ENCODE measurements at places on chromosomes 2 and 18.
A peak's percentile ranks its signal among the peaks of the same experiment; 100 is the strongest.

DNA sequence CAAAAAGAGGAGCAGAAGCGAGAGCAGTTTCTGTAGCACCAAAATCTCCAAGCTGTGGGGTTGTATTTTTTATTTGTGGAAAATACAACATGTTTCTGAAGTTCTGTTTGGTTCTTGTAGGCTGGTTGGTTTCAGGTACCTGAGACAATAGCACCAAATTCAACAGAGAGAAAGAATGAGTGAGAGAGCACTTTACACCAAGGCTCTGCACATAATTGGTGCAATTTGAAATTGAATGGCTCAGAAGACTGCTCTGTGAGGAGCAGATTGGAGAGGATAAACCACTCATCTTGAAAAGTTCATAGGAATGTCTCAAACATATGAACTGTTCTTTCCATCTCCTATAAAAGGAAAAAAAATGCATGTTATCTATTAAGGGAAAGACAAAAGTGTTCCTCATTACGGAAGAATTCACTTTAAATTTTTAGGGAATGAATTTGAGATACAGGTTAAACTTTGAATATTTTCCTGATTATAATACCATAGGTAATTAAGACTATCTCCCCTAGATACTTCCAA lies 175.1 kb downstream of the ATAD2B start:
- DNase-seq, result no peak

- no peak for DNase-seq
These were observed 47.1 kb downstream of the FOSL2 start for GRCh38 chr2:28439763-28440162.

- no peak for DNase-seq
These were observed 54.6 kb downstream of the RDH14 start for GRCh38 chr2:18505703-18506341.

DNA sequence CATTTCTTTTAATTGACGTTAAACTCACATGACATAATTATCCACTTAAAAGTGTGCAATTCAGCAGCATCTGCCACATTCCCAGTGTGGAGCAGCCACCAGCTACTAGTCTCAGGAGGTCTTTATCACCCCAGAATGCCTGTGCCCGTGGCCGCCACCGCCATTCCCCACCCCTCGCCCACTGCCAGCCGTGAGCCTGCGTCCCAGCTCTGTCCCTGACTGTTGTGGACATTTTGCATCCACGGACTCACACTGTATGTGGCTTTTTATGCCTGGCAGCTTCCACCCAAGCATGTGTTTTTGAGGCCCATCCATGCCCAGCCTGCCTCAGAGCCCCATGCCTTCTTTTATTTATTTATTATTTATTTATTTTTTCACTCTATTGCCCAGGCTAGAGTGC lies 9.2 kb downstream of the BOK start:
- no peak for DNase-seq

GRCh38 chr2:235138339-235138738 lies 186.5 kb downstream of the SH3BP4 start:
- DNase-seq, result no peak

- DNase-seq, result no peak
These were observed 26.2 kb downstream of the TAF4B start for GRCh38 chr18:26252411-26252810.

DNA sequence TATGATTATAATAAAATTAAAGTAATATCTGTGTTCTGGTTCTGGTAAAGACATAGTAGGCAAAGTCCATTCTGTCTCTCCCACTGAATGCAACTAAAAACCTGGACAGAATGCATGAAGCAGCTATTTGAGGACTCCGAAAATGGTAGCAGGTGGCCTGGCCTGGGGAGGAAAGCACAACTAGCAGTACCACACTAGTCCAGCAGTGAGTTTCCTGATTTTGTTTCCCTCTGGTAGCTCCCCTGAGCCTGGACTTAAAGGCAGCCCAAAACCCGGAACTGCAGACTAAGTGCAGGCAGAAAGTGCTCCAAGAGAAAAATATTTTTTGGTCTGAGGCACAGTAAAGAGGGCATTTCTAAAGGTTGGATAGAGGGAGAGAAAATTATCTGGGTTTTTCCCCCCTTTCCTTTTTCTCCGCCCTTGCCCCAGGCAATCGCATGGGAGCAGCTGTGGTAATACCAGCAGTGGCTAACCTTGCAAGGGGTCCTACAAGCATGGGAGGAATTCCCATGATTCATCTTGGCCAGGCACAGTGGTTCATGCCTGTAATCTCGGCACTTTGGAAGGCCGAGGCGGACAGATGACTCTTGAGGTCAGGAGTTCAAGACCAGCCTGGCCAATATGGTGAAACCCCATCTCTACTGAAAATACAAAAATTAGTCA lies 32.3 kb downstream of the ASXL2 start:
- no peak for DNase-seq

GRCh38 chr2:160479269-160479668 lies 14.3 kb downstream of the RBMS1 start:
- no peak for DNase-seq

DNA sequence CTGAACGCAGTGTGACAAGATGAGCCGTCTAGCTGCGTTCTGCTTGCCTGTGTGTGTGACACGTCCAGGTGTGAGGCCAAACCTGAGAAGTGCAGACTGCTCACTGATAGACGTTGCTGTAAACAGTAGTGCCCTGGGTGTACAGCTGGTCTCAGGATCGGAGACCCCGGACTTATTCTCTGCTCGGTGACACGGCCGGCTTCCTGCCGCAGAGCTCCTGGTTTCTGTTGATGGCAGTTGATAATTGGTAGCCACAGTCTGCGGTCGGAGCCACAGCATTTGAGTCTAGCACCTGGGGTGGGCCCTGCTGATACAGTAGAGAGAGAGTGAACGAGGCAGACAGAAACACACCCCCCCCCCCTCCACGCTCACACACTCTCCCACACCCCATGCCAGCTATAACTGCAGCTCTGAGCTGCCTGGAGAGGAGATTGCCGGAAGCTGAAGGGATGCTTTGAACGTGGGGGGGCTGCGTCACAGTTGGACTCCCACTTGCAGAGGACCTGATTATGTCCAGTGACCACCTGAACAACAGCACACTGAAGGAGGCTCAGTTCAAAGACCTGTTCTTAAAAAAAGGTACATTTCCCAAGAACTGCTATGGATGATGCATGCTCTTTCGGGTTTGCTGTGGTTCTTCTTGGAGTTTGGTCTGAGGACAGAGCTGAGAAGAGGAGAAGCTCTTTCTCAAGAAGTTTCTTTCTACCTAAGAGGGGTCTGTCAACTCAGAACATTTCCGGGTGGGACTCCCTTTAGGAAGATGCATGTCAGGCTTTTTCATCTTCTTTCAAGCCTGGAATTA lies 114.0 kb downstream of the FAM210A start:
- DNase-seq, result peak; percentile 70

- no peak for DNase-seq
These were observed 45.3 kb downstream of the SPATS2L start for GRCh38 chr2:200351815-200352214.

DNA sequence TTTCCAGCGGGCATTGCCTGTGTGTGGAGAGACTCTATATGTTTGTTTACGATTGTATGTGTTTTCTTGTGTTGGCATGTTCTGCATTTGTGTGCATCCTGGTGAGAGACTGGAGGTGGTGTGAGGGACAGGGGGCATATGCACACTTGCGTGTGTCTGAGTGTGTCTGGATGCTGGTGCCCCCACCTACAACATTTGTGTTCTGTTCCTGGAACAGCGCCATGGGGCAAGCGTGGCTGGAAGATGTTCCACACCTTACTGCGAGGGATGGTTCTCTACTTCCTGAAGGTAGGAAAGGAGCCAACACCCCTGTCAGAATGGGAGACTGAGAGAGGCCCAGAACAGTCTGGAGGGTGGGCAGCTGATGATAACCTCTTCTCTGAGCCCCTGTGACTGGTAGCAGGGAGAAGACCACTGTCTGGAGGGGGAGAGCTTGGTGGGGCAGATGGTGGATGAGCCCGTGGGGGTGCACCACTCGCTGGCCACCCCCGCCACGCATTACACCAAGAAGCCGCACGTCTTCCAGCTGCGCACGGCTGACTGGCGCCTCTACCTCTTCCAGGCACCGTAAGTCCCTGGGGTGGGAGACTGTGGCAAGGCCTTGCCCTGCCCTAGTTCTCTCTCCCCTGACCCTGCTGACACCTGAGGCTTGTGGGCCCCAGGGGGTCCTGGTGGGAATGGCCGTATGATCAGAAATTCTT lies 23.7 kb downstream of the PSD4 start:
- no peak for DNase-seq

DNA sequence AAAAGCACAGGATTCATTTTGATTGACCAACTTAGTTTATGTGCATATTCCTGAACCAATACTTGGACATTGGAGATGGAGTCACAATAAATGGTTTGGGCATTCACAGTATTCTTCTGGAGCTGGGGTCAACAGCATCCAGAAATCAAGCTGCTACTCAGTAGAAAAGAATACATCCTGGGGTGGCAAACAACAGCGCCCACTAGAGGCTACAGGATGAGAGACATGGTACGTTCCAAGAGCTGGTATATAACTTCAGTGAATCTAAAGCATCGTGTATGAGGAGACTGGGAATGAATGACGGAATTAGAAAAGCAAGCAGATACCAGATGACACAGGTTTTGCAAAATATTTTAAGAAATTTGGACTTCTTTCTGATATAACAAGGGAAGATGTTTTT lies 142.9 kb upstream of the FIGN start:
- no peak for DNase-seq

DNA sequence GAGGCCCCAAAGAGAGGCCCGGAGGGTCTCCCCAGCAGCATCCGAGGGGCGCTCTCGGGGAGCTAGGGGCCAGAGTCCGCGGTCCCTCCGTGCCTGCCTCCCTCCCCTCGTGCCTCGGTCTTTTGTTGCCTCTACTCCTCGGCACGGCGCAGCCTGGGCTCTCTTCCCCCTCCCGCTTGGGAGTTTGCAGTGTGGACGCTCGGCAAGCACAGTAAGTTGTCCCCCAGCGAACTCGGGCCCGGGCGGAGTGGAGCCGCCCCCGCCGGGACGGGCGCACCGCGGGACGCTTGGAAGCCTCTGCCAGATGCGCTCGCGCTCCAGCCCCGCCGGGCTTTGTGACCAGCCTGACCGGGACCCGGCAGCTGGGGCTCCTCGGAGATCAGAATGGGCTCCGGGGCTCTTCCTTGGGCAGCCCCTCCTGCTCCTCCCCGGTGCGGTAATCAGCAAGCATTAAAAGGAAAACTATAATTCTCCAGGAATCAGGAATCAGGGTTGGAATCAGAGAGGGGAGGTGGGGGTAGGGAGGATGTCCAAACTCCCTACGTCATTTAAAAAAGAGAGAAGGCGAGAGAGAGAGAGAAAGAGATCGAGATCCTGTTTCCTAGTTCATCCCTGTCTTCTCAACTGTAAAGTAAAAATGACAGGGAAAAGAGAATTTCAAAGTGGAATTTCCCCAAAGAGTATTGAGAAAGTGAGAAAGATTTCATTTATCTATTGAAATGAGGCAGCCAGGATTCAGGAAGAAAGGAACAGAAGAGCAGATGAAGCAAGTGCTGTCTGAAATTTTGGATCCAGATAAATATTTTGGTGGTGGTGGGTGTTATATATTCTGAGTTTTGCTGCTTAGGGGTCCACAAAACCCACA lies 786 bp upstream of the TMEM200C start:
- no peak for DNase-seq

DNA sequence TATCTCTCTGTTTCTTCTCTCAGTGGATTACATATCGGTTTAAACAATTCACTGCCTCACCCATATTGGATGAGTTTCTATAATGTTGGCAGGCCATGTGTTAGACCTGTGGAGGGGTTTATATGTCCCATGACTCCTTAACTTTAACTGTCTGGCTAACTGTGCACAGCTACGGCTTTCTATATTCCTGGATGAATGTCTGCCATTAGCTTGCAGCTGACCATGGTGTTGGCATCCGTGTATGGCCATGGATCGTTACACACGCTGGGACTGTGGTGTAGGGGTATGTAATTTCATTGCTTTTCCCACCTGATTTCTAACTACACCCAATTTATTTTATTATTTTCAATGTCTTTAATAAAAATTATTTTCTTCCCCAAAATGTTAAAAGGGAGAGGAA lies 3.3 kb upstream of the TANC1 start:
- no peak for DNase-seq

- DNase-seq, result no peak
These were observed 39.1 kb upstream of the FIGN start for GRCh38 chr2:163774862-163775261.

DNA sequence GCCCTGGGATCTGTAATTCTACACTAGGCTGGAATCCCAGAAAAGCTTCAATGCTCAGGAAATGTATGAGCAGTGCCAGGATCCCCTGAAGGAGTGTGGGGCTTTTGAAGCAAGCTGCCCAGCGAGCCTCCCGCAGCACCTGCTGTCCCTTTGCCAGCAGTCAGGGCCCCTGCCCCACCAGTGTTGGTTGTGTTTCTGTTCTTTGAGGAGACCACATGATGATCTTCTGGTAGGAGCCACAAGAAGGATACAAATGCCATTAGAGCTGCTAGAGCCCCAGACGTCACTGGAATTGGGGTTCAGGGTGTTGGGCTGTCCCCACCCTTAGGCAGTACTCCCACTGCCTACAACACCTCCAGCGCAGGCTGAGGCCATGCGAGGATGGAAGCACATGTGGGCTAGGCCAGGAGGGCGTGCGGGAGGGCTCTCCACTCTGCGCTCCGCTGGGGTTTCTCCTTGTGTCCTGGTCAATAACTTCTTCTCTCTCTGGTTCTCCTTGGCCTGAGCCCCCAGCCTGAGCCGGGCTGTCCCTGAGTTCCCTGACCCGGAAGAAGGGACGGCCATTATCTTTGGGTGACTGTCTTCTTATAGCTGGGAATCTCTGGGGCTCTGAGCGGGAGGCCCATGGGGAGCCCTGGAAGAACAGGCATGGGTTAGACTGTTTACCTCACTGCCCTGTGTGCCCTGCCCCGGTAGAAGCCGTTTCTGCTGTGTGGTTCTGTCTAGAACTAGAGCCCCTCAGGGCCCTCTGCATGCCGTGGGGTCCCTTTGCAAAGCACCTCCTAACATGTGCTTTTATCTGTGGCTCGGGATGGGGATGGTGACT lies 73.9 kb downstream of the LRRFIP1 start:
- no peak for DNase-seq
